ENCODE measurements at places on chromosomes 2 and 18.

DNA sequence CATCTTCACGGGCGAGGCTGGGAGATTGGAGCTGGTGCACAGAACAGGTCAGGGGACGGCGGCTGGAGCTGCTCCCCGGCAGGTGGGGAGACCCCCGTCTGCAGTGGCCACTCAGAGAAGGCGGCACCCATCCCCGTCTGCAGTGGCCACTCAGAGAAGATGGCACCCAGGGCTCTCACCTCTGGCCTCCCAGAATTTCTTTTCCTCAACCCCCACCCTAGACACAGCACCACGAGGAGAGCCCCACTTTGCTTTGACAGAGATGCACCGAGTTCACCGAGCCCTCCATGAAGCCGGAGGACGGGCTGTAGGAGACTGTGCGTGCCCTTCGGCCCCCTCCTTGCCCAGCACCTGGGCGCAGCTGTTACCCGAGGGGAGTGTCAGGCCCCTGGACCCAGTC, 201.6 kb upstream of the SALL3 start:
- DNase-seq: no peak

DNA sequence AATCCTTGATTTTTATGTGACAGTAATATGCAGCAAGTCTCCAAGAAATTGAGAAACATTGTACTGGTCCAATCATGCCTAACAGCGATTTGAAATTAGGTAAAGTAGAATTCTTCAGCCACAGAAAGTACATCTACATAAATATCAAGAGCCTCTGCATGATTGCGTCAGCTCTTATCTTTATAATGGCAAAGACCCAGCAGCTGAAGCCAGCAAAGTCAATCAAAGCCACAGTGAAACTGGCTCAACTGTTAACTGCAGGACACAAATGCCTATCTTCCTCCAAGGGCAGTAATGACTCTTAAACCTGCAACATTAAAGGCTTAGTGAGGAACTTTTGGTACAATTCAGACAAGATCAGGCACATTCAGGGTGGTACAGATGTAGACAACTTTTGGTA, 102.5 kb downstream of the BARD1 start:
- DNase-seq: no peak

DNA sequence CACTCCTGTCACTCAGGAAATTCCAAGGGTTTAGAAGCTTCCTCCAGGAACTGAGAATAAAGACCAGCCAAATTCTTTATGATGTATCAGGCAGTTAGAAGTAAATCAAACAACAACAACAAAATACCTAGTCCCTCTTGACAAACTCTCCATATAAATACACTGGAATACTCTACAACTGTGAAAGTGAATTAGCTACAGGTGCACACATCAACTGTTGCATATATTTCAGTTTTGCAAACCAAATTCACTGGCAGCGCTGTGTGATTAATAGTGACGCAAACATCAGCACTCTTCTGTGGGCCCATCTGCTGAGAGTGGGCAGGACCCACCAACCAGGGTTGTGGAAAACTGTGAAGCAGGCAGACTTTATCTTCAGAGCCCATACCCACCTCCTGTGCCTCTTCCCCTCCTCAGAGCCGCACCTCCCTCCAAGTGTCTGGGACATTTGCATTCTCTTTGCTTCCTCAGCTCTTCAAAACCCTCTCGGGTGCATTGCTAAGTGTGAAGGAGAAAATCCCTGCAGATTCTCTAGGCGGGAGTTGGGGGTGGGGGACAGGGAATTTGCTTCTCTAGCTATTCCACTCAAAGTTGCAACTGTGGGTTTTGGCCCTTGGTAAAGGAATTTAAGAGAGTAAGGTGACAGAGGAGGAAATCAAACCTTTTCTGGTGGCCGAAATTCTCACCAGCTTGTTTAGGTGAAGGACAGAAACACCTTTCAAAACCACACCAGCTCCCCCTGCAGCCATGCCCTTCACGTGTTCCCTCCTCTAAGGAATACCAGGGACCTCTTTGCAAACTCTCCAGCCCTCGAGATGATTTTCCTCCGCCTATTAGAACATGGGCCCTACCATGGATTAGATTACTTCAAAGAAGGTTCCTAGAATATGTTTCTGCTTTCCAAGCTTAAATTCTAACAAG, 119.3 kb downstream of the MRO start:
- DNase-seq: no peak

- no peak for DNase-seq
Measured at GRCh38 chr2:239938651-239939486, 86.3 kb downstream of the NDUFA10 start.

GRCh38 chr2:218895759-218896500, 15.3 kb downstream of the WNT10A start:
- DNase-seq: peak; percentile 52

GRCh38 chr2:85445316-85446295, 27.1 kb downstream of the SH2D6 start:
- no peak for DNase-seq

- DNase-seq: no peak
Measured at GRCh38 chr2:188676010-188676400, 298.2 kb upstream of the COL3A1 start.

DNA sequence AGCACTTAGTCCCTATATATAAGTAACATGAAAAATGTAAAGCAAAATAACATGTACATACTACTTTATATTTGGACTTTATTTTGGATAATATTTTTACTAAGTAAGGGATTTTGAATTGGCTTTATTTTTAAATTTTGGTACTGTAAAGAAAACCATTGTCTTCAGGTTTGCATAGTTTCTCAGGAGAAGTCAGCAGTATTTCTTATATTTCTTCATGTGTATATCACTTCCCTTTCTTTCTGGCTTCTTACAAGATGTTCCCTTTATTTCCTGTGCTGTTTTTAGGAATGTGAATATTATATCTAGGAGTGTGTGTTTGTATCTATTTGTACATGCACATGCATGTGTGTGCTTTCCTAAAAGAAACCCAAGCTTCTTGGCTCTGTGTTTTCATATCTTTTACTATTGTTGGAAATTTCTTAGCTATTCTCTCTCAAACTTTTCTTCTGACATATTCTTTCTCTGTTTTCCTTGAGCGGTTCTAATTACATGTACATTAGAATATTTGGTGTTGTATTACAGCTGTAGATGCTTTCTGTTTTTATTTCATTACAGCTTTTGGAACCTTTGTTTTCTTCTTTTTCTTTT, 1549.7 kb upstream of the ACVR2A start:
- DNase-seq: no peak

- DNase-seq: peak; percentile 73
Measured at GRCh38 chr2:172084645-172085459, 455 bp upstream of the DLX1 start.

GRCh38 chr2:186459009-186459408, 27.1 kb upstream of the ZC3H15 start:
- no peak for DNase-seq

DNA sequence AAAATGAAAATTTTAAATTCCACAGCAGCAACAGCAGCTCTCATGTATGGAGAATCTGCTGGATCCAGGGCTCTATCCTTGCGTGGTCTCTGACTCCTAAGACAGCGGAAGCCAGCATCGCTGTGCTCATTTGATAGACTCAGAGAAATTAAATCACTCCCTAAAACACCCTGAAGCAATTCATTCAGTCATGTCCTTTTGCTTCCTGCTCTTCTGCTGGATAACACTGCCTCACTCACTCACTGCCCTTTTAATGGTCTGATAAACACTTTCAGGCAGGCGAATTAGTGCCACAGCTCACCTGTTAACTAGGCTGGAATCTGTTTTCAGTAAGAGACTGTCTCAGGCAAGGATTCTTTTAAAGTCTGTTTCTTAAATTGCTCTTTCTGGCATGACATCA, 10.0 kb downstream of the WIPF1 start:
- DNase-seq: no peak
